ENCODE measurements at places on chromosomes 16 and 17.

DNA sequence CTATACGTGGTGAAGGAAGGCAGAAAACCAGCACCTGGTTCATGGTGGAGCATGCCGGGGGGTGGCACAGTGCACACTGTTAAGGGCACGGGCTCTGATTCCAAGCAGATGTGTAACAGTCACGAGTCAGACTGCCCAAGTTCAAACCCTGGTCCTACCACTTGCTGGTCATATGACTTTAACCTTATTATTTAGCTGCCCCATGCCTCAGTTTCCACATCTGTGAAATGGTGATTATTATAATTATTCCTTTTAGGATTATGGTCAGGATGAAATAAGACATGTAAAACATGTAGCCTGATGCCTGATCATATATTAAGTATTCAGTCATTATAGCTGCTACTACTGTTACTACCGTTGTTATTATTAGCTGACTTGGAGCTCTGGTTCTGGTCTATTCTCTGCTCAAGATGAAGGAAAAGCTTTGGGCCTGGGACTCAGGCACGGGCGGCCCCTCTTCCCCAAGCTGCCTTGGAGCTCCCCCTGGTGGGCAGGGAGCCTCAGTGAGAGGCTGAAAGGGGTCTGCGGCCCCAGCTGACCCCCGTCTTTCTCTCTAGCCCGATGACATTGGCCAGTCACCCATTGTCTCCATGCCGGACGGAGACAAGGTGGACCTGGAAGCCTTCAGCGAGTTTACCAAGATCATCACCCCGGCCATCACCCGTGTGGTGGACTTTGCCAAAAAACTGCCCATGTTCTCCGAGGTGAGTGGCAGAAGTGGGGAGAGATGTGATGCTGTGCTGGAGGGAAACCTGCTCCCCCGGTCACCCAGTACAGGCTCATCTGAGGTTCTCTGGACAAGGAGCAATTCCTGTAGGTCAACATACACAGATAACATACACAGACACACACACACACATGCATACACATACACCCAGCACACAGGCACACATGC lies 14.0 kb downstream of the NR1D1 start:
- peak; percentile 35 for DNase-seq

- DNase-seq: no peak
Observed at GRCh38 chr17:32117399-32117798, 24.9 kb upstream of the RHOT1 start.

- DNase-seq: no peak
Observed at GRCh38 chr17:40139566-40140058, 725 bp upstream of the CASC3 start.

- DNase-seq: no peak
Observed at GRCh38 chr17:5344914-5345313, 62.8 kb downstream of the RABEP1 start.

DNA sequence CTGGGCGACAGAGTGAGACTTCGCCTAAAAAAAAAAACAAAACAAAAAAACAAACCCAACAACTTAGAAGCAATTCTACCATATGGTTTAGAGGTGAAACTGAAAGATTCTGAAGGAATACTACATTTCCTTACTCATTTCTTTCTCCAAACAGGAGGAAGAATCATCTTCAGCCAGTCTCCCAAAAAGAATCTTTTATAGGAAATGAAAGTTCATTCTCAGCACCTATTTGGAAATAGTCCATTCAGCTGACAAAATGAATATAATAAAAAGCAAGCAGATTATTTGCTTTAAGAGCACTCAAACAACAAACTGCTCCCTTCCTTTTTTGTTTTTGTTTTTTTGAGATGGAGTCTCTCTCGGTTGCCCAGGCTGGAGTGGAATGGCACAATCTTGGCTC lies 17.7 kb downstream of the GRB2 start:
- DNase-seq: no peak

DNA sequence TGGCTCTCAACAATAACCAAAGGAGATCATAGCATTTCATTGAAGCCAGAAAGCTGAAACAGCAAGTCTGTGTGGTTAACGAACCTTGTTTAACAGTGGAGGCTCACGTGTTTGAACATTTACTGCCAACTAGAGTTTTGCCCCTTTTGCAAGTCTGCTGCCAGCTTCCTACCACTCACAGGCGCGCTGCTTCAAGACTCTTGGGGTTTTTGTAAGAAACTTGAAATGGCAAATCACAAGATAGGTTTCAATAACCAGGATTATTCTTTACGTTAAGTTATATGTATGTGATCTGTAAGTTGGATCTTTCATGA lies 1.2 kb downstream of the SNTB2 start:
- peak; percentile 9 for DNase-seq

- DNase-seq: no peak
Observed at GRCh38 chr17:63246344-63246743, 199.8 kb downstream of the CYB561 start.

DNA sequence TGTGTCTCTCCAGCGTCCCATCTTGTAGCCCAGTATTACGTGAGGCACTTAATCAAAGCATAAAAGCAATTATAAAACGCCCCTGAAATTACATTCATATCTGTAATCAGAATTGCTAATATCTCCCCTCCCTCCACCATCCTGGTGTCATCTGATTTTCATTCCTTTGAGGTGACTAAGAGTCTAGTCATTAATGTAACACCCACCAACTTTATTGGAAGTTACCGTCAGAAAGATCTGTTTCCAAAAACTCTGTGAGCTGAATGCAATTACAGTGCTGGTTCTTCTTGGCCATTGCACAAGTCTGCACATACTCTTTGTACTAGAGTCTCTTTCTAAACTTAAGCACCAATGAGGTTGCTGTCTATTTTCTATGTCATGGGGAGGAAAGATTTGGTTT lies 12.5 kb upstream of the MAF start:
- no peak for DNase-seq

All from NCI-H1105 (cell line).